ENCODE measurements at places on chromosomes 12 and 14. TPM values are rescaled to one million over a fixed set of nuclear protein-coding genes. Genes with fewer than 3 reads are reported as not detected.
A peak's percentile ranks its signal among the peaks of the same experiment; 100 is the strongest.

DNA sequence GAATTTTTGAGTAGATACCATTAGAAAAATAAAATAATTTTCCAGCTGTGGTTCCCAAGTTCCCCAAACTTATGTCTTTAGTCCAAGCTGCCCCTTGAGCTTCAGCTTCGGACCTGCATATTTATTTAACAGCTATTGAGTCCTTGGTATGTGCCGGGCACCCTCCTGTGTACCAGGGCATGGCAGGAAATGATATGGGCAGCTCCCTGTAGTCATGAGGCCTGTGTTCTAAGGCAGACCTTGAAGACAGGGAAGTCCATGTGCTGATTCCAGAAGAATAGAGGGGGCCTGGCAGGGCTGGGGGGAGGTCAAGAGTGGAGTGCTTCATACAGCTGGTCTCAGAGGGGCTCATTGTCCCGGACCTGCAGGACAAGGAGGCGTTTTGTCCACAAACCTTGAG lies 29.2 kb downstream of the TRAF3 start:
- no peak for DNase-seq

AKAP5 gene
- total RNA-seq = 37.5 TPM

SLC6A13 gene
- 12.2 TPM for total RNA-seq

DNA sequence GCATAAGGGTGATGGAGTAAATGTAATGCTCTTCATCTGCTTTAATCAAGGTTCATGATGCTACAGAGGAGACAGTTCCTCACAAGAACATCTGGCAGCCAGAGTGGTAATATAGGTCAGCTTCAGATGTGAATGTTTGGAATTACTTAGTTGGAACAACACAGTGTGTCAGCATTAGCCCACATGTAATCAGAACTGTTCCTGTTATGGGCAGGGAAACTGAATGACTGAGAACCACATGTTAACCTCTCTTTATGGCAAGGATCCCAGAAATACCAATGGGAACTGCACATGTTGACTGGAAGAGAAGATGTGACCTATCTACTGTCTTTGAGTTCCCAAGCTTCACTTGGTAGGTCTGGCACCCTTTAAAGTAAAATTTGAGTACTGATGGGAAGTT lies 390.1 kb upstream of the PDE3A start:
- no peak for DNase-seq

DNA sequence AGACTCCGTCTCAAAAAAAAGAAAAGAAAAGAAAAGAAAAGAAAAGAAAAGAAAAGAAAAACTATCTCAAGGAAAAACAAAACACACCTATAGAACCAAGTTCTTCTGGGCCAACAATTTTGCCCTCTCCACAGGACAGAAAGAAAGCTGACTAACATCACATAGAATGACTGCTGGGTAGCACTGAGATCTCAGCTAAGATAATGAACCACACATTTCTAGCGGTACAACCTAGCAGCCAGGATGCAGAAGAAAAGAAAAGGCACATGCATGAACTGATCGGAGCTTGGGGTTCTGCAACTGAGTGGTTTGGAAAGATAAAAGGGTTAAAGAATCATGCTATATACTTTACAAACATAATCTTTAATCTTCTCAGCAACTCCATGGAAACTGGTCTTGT lies 19.5 kb downstream of the TMED10 start:
- no peak for DNase-seq

GPR84 gene
- not detected for total RNA-seq

DNA sequence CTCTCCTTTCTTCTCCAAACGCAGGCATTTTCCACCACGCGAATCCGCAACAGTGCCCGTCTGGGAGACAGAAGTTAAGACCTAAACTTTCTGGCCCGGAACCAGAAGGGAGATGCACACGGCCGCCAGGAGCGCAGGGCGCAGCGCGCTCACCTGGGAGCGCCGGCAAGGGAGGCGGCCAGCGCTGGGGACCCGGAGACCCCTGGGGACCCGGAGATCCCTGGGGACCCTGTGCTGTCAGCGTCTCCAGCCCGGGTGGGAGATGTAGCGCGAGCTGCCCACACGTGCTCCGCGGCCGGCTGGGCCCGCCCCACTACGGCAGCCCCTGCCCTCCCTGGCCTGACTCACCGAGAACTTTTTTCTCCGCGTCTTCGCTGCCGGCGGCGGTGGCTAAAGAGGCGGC lies 620 bp downstream of the YBX3 start:
- peak; percentile 39 for DNase-seq

GRCh38 chr12:41932470-41932991 lies 212.1 kb downstream of the GXYLT1 start:
- DNase-seq = peak; percentile 70

ZNF664 gene
- total RNA-seq = 53.8 TPM

GRCh38 chr12:82099216-82099615 lies 259.0 kb downstream of the CCDC59 start:
- DNase-seq = no peak

- no peak for DNase-seq
These were observed 103.8 kb upstream of the FKBP4 start for GRCh38 chr12:2691006-2691344.

GRCh38 chr12:101939856-101940265 lies 62.5 kb downstream of the DRAM1 start:
- DNase-seq = peak; percentile 34

SLC2A14 gene
- under 0.01 TPM for total RNA-seq

GRCh38 chr14:24080888-24081738 lies 9.8 kb downstream of the CPNE6 start:
- peak; percentile 69 for DNase-seq
